GM12865 (cell line): ENCODE measurements at places on chromosomes 6 and 20.
A peak's percentile ranks its signal among the peaks of the same experiment; 100 is the strongest.

- no peak for DNase-seq
These were observed 110.5 kb downstream of the ANKRD60 start for GRCh38 chr20:58117944-58118343.

DNA sequence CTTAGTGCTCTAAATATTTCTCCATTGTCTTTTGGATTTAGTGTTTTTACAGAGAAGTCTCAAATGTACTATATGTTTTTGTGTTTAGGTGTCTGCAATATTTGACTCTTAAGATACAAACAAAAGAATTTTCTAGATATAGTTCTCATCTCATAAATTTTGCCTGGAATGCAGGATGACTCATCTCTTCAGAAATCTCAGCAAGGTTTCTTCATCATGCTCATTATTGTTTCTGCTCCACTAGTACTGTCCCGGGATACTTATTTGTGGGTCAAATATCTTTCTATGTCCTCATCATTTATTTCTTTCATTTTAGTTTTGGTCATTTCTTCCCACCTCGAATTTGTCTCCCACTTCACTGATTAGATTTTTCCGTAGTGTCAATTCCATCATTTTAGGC lies 9.5 kb downstream of the AHI1 start:
- no peak for DNase-seq

DNA sequence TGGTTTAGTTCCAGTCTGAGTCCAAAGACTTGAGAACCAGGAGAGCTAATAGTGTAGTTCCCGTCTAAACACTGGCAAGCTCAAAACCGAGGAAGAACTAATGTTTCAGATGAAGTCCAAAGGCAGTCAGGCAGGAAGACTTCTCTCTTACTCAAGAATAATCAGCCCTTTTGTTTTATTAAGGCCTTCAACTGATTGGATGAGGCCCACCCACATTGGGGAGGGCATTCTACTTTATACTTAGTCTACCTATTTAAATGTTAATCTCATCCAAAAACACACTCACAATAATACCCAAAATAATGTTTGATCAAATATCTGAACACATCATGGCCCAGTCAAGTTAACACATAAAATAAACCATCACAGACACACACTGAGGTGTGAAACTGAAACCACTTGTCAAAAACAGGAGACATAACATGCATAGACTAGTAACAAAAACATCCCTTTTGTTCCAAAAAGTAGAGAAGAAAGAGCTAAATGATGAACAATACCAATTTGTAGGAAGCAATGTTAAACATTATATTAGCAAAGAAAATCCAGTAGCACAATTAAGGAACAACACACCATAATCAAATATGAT lies 50.2 kb upstream of the SENP6 start:
- peak; percentile 30 for DNase-seq

- no peak for DNase-seq
These were observed 8.1 kb upstream of the AHI1 start for GRCh38 chr6:135505648-135506047.

DNA sequence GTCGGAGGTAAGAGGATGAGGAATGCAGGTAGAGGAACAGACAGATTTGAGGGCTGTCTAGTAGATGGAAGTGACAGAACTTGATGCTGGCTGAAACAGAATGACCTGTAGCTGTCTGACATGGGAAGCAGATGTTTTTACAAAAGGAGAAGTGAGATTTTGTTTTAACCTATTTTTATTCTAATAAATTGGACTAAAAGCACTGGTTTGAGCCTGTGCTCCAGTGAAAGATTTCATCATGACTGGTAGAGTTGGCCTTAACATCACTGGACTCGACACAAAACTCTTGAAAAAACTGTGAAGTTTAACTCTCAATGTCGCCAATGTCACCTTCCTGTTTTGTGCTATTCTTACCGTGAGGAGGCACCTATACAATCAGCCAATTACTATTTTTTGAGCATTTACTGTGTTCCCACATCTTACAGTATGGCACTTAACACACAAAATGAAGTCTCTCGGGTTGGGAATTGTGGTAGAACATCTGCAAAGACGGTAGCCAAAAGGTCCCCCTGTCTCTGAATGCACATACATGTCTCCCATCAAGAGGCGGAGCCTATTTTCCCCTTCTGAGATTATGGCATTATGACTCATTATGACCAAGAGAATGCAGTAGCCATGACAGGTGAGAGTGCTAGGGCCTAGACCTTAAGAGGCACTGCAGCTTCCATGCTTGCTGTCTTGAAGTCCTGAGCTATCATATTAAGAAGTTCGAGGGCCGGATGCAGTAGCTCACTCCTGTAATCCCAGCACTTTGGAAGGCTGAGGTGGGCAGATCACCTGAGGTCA lies 93.2 kb downstream of the FOXF2 start:
- DNase-seq = peak; percentile 69

DNA sequence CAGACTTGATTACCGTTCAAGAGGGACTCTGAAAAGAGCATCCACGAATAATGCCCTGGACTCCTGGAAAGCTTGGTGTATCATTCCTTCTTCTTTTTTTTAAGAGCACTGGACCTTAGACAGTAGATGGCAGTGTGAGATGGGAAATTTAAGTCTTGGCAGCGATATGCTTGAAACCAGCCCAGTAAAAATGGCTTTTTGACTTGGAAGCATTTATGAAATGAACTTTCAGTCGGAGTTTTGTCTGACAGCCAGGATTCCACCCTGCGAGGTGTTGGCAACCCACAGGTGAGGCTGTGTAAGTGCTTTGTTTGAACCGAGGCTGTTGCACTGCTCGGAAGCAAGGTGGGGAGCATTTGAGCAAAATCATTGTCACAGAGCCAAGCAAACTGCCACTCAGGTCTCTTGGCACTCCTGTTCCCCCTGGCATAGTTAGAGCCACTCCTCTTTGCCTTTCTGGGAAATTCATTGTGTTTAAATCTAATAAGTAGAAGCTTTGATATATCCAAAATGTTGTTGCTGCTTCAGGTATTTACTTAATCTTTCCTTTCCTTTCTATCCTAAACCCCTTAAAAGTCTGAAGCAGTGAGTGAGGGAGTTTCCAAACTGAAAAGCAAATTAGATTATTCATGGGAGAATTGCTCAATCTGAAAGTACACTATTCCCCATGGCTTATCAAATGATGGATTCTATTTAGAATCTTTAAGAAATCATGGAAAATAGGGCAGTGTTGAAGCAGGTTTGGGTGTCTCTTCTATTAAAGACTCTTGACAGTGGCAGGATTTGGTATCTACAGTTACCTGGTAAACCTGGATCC lies 272.8 kb upstream of the SLC35B3 start:
- peak; percentile 9 for DNase-seq
